T-helper 17 cell (primary cell): ENCODE measurements at places on chromosomes 2 and 18. TPM values are rescaled to one million over a fixed set of nuclear protein-coding genes. Genes with fewer than 3 reads are reported as not detected.

The SP5 gene
- total RNA-seq = not detected

The ARL4C gene
- 365 TPM for total RNA-seq

DNA sequence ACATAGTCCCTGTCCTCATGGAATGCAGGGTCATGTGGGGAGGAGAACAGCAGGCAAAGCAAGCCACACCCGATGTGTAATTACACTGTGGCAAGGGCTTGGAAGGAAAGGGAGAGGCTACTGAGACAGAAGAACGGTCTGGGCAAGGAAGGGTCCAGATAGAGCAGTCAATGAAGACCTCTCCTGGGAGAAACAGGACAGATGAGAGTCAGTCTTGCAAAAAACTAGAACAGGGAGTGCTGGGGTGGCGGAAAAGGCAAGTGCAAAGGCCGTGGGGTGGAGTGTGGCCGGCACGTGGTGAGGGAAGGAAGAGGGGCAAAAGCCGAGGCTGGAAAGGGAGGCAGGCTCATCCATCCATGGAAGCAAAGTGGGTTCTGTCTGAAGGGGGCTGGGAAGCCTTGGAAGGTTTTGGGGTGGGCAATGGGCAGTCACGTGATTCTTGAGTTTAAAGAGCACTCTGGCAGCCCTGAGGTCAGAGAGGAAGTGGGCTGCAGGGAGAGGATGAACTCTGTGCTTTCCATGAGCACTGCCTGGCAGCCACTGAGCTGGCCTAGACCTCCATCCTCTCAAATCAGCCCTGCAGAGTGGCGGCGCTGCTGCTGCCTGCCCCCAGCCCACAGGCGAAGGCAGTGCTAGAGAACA, 182.2 kb downstream of the INHBB start:
- H3K27me3 ChIP-seq = peaks cover 34% of the 10 kb centered on the region
- no peak for DNase-seq
- no peak overlapping the region for H3K27ac ChIP-seq
- H3K36me3 ChIP-seq = peaks cover 2% of the 10 kb centered on the region
- H3K4me1 ChIP-seq = peaks cover 2% of the 10 kb centered on the region

The LAMA1 gene
- total RNA-seq = not detected

GRCh38 chr2:231357048-231357447, 38.5 kb upstream of the B3GNT7 start:
- DNase-seq = no peak
- H3K27me3 ChIP-seq = peaks cover 17% of the 10 kb centered on the region

GRCh38 chr2:148875387-148876051, 492 bp downstream of the KIF5C start:
- peak overlapping the region; percentile 94 for H3K4me3 ChIP-seq
- peak overlapping the region; percentile 84 for H3K27ac ChIP-seq
- peaks cover 13% of the 10 kb centered on the region for H3K27me3 ChIP-seq
- peaks cover 3% of the 10 kb centered on the region for H3K36me3 ChIP-seq
- H3K4me1 ChIP-seq = peaks cover 14% of the 10 kb centered on the region
- peak; percentile 18 for DNase-seq
